ENCODE measurements at places on chromosomes 2 and 18.

DNA sequence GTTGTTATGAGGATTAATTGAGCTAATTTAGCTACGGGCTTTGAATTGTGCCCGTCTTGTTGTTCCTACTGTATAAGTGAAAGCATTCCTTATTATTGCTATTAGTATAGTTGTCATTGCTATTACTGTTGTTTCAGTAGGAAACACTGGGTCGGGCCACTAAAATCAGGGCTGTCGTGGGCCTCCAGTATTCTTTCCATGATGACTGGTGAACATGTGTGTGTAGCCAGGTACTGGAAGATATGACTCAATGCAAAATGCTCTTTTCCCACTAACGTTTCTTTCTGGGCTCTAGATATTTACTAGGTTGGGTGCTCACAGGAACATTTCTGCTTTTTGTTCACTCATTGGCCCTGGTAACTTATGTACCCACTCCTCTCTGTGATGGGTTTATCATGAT is 4.9 kb downstream of the TTL start:
- no peak for DNase-seq

DNA sequence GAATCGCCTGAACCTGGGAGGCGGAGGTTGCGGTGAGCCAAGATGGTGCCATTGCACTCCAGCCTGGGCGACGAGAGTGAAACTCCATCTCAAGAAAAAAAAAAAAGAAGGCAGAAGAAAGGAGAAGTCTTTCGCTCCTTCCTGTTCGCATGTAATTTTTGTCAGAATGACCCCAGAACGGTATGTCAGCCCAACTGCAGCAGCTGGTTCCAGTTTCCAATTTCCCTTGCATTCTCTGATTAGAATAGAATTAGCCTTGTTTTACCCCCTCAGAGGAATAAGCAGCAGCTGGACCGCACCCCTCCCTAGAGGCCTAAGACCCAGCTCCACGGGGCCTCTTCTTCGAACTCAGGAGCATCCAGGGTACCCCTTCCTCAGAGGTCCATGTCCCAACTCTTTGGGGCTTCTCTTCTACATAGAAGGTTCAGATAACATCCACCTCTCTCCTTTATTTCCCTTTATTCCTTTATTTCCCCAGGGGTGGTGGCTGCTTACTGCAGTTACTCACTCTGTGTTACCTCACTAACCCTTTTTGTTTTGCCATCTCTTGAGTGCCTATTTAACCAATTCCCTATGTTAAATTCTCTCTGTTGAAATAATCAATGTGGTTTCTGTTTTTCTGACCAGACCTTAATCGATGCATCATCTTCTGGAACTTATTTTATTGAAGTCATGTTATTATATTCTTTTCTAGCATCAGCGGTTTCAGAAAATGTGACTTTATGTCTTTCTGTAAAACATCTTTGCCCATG is 7.2 kb upstream of the PUM2 start:
- DNase-seq, result peak; percentile 11

- no peak for DNase-seq
These were observed 37.7 kb downstream of the PIK3C3 start for GRCh38 chr18:41992703-41993102.

DNA sequence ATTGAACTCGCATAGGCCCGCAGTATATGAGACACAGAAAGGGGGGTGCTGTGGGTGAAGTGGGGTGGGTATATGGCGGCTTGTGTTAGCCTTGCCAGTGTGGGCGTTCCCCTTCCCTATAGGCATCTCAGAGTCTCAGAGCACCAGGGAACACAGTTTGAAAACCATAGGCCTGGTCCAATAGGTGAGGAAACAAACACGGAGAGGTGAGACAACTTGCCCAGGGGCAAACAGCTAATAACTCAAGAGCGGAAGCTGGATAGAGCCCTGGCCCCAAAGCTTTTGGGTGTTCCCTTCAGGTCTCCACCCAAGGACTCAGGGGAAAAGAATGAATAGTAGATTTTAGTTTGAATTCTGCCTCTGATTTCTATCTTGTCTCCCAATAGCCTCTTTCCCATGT is 7.9 kb downstream of the LIPG start:
- no peak for DNase-seq

DNA sequence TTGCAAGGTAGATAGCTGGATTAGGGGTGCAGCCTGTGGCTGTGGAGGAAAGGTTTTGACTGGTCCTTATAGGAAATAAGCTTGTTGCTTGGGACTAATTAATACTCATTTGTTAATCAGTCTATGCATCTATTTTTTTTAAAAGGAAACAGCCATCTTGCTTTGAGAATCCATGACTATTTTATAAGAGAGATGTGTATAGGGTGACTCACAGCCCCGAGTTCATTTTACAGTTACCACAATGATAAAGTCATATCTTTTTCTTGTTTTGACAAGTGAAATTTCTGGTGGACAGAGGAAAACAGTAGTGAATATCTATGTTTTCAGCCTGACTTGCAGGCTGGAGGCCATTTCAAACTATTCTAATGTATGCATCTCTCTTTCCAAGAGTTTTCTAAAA is 193.5 kb upstream of the CCDC68 start:
- DNase-seq, result no peak

DNA sequence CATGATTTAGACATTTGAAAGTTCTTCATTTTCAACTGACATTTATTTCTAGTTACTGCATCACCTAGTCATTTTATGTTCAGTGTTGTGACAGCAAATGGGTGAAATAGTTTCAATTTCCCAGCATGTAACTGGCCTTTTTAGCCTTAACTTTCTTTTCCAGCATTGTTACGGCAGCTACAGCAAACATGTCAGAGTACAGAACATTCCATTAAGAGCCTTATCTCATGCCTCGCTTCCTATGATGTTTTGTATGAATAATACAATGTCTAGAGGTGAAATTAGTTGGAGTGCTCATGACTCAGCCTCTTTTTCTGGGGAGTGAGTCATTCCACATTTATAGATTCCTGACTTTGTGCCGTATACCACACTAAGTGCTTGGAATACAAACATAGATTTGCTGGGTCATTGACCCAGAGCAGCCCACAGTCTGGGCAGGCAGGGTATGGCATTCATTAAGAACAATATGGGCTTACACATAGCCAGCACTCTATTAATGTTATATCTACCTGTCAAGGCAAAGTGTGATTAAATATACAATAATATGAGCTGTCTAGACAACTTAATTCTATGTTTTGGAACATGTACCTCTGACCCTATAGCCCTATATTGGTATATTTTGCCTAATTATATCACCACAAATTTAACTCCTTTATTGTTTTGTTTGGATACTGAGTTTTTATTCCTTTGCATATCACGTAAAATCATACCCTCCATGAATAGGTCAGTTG is 72.2 kb downstream of the MAP2 start:
- peak; percentile 13 for DNase-seq
